A549 treated with Hydrocortisone at 1 μM for 4 hours (cell line): ENCODE measurements at places on chromosomes 1 and 21. TPM values are rescaled to one million over a fixed set of nuclear protein-coding genes. Genes with fewer than 3 reads are reported as not detected.

SPATA1 gene
- total RNA-seq = 0.63 to 1.6 TPM (median 1.5 TPM) in 5 replicates

TCEA3 gene
- total RNA-seq = 0.38 to 0.61 TPM (median 0.41 TPM) in 5 replicates

ELAVL4 gene
- not detected in 5 replicates for total RNA-seq

HAO2 gene
- 0.05 TPM in 1 of 5 replicates, not detected in the others for total RNA-seq

RGSL1 gene
- total RNA-seq = not detected in 5 replicates

TMCO4 gene
- total RNA-seq = 5.4 to 7.5 TPM (median 6.1 TPM) in 5 replicates

DNM3 gene
- 0.40 to 0.80 TPM (median 0.75 TPM) in 5 replicates for total RNA-seq

LRRC39 gene
- 0.06 to 0.13 TPM (median 0.08 TPM) in 5 replicates for total RNA-seq

CNN3 gene
- 50.2 to 62.4 TPM (median 51.3 TPM) in 5 replicates for total RNA-seq

TFF3 gene
- 0.25 TPM in 1 of 5 replicates, not detected in the others for total RNA-seq

KPNA6 gene
- 13.9 to 20.7 TPM (median 14.9 TPM) in 5 replicates for total RNA-seq

HCRTR1 gene
- total RNA-seq = not detected in 5 replicates

EPB41 gene
- 3.4 to 5.4 TPM (median 4.6 TPM) in 5 replicates for total RNA-seq

KLHDC7A gene
- 1.2 to 2.3 TPM (median 1.3 TPM) in 5 replicates for total RNA-seq

KCNE1 gene
- total RNA-seq = not detected in 5 replicates

IFNLR1 gene
- total RNA-seq = 0.90 to 1.2 TPM (median 1.1 TPM) in 5 replicates

ADGRL2 gene
- 7.5 to 11.0 TPM (median 8.2 TPM) in 5 replicates for total RNA-seq

TMEM51 gene
- 27.4 to 30.8 TPM (median 29.9 TPM) in 5 replicates for total RNA-seq

C1orf167 gene
- not detected in 5 replicates for total RNA-seq

NLRP3 gene
- total RNA-seq = 0.08 TPM in 1 of 5 replicates, not detected in the others

PRELP gene
- total RNA-seq = 0.01 TPM in 1 of 5 replicates, not detected in the others

MEX3A gene
- total RNA-seq = 1.2 to 2.4 TPM (median 2.2 TPM) in 5 replicates

WNT3A gene
- 0.02 to 0.05 TPM (median 0.03 TPM) in 3 of 5 replicates, not detected in the others for total RNA-seq

CLDN17 gene
- not detected in 5 replicates for total RNA-seq

NBPF9 gene
- total RNA-seq = 13.5 to 16.1 TPM (median 14.2 TPM) in 5 replicates

SPATA21 gene
- 0.05 to 0.14 TPM (median 0.05 TPM) in 4 of 5 replicates, not detected in the other for total RNA-seq

RXRG gene
- 0.05 TPM in 1 of 5 replicates, not detected in the others for total RNA-seq

IFT25 gene
- total RNA-seq = 28.5 to 30.4 TPM (median 30.1 TPM) in 5 replicates

NR1I3 gene
- total RNA-seq = not detected in 5 replicates

RUNX1 gene
- 7.4 to 9.2 TPM (median 8.7 TPM) in 5 replicates for total RNA-seq

REN gene
- total RNA-seq = 0.07 to 0.09 TPM in 2 of 5 replicates, not detected in the others

CCNL2 gene
- 42.3 to 54.3 TPM (median 50.5 TPM) in 5 replicates for total RNA-seq

RBP7 gene
- total RNA-seq = 5.2 to 6.9 TPM (median 5.6 TPM) in 5 replicates

PER3 gene
- 0.70 to 1.2 TPM (median 0.79 TPM) in 5 replicates for total RNA-seq
